ENCODE measurements at places on chromosomes 12 and 14. TPM values are rescaled to one million over a fixed set of nuclear protein-coding genes. Genes with fewer than 3 reads are reported as not detected.

DNA sequence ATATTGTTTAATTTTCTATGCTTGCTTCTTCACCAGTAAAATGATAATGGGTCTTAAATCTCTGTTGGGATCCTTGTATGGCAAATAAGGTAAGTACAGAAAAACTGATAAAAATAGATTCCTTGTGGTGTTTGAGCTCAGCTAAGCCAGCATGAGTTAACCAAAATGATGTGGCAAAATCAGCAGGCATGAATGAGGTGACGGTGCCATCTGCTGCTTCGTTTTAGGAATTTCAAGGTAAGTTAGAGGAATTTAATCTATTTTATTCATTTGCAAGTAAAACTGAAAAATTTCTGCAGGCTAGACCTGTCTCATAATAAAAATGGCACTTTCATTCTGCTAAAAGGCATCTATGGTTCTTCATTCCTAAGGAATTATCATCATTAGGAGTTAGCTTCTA lies 10.0 kb upstream of the CLEC7A start:
- DNase-seq, result peak; percentile 73

DNA sequence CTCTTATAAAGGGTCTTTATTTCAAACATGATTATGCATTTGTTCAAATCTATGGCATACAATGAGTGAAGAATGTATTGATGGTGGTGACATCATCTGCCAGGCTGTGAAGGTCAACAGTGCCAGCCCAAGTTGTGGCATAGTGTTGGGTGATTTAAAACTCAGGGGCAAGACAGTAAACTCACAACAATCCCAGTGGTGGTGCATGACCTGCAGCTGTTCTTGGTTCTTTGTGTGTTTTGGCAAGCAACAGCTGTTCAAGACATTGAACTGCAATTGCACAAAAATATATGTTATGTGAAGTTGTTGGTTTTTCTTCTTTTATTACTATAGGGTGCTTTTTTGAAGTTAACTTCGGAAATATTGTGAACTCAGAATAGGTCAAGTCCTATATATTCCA lies 851.6 kb downstream of the NRXN3 start:
- no peak for DNase-seq

- peak; percentile 63 for DNase-seq
These were observed 121.7 kb downstream of the RALGAPA1 start for GRCh38 chr14:35687335-35687939.

GRCh38 chr12:124915239-124916236 lies 1.1 kb upstream of the UBC start:
- DNase-seq, result no peak

GRCh38 chr12:15688202-15688736 lies 100.9 kb downstream of the EPS8 start:
- DNase-seq, result no peak

DNA sequence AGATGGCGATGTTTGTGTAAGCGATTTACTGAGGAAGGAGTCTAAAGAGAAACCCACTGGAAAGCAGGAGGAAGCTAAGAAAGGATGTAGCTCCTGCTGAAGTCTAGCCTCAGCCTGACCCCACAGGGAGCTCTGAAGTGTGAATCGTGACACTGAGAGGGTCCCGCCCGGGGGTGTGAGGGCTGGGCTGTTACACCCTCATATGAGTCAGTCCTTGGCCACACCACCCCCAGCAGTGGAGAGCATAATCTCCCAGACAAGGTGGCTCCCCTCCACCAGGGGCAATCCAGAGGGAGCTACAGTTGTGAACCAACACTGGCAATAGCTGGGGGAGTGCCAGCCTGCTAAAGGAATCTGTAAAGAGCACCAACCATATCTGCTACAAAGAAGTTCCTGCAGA lies 31.5 kb downstream of the SVOP start:
- no peak for DNase-seq

DNA sequence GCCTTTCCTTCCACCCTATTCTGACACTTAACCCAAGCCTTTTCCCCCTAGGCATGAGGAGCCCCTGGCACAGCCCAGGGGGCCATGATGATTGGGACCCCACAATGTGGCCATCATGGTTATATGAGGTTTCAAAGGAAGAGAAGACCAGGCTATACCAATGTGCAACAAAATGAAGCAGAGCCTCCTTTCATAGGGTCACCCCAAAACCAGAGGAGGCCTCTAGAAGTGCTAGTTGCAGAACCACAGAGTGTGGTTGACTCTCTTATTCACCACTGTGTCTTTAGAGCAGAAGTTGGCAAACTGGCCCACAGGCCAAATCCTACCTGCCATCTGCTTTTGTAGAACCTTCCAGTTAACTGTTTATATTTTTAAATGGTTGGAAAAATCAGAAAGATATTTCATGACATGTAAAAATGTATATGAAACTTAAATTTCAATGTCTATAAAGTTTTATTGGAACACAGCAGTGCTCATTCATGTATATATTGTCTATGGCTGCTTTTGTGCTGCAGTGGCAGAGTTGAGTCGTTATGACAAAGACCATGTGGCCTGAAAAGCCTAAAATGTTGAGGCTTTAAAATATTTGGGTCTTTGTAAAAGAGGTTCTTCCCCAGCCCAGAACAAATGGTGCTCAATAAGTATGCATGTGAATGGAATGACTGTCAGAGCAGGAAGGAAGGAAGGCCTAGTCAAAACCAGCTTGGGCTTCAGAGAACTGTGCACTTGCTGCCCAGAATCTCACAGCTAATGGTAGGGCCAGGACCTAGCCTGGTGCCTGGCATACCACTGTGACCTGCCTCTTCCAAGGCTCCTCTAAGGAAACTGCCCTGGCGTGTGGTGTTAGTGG lies 49.2 kb downstream of the SUSD6 start:
- DNase-seq, result peak; percentile 72

DNA sequence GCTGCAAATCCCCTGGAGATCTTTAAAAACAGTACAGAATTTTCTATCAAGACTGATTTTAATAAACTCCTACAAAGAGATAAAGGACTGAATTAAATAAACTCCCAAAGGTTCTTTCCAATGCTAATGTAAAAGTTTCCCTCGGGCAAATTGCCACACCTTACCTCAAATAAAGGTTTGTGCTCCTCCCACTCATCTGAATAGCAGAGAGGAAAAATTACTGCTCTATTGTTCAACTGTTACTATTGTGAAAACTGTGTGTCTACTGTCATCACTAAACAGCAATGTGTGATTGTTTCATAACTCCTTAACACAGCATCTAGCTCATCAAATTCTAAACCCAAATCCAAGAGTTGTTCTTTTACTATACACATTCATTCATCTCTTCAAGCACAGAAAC lies 3.2 kb downstream of the SPTLC2 start:
- no peak for DNase-seq

DHRS2 gene
- 0.17 TPM for total RNA-seq

JPH4 gene
- total RNA-seq, result 0.05 TPM

CBLN3 gene
- 7.7 TPM for total RNA-seq

KLRC2 gene
- not detected for total RNA-seq

Data from activated naive CD4-positive, alpha-beta T cell treated with anti-CD3 and anti-CD28 coated beads for 36 hours (primary cell).